ENCODE measurements at places on chromosomes 11 and 22.

GRCh38 chr11:134360050-134360835 lies 28.5 kb downstream of the GLB1L2 start:
- DNase-seq = peak; percentile 66

GRCh38 chr11:120835601-120836228 lies 188.2 kb upstream of the TBCEL start:
- no peak for DNase-seq

DNA sequence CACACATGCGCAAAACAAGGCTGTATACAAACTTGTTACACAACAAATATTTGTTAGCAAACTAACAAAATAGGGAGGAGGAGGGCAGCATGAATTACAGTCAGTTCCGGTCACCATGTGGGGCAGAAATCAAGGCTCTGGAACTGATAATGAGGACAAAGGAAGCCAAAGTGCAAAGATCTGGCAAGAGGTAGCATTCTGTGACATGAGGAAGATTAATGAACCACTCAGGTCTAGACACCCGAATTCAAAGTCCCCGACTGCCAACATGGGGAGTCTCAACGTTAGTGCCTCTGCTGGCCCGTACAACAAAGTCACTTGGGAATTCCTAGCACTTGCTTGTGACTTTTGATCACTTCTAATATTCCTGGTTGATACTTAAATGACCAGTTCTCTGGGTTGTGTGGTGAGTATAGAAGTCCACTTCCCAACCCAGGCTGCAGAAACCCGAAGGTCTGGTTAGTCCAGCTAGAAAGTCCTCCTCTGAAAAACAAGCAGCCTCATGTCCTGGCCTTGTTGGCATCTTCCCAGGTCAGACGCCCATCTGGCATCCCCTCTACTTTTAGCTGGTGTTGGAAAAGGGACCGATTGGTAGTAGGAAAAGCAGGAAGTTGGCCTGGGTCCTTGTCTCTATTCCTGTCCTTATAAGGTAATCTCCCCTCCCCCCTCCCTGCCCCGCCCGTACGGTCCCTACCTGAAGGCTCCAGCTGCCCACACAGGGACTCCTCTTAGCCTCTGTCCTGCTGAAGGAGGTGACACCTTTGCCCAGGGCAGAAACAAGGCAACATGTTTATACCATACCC lies 1.6 kb downstream of the SUN2 start:
- peak; percentile 48 for DNase-seq

- DNase-seq = peak; percentile 87
Observed at GRCh38 chr11:65290448-65291165, 24.1 kb upstream of the CDC42EP2 start.

GRCh38 chr11:94544646-94545263 lies 1.0 kb downstream of the FUT4 start:
- DNase-seq = no peak

GRCh38 chr11:34238966-34239365 lies 118.8 kb downstream of the ABTB2 start:
- no peak for DNase-seq

GRCh38 chr11:69930081-69931059 lies 111.2 kb upstream of the FGF3 start:
- DNase-seq = no peak

GRCh38 chr11:83132191-83132590 lies 24.7 kb upstream of the PCF11 start:
- DNase-seq = no peak

DNA sequence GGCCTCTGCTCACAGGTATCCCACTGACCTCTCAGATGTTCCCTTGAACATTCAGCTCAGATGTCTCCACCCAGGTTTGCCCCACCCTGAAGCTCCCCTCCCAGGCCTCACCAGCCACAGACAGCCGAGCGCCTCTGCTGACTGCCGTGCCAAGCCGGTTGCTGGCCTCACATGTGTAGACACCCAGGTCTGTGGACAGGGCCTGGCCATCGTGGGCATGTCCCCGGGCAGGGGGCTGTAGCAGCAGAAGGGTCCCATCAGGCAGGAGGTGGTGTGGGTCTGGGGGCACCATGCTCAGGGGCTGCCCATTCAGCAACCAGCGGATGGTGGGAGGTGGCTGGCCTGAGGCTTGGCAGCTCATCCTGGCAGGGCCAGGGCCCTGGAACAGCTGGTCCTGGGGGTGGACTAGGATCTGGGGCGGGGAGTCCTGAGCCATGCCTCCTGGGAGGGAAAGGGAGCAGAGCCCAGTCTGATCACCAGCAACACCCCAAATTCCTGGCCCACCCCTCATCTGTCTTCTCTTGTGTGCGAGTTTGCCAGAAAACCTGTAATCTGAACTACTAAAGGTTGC lies 759 bp downstream of the ROBO4 start:
- DNase-seq = no peak

- DNase-seq = no peak
Observed at GRCh38 chr22:37626144-37626543, 13.3 kb upstream of the SH3BP1 start.

DNA sequence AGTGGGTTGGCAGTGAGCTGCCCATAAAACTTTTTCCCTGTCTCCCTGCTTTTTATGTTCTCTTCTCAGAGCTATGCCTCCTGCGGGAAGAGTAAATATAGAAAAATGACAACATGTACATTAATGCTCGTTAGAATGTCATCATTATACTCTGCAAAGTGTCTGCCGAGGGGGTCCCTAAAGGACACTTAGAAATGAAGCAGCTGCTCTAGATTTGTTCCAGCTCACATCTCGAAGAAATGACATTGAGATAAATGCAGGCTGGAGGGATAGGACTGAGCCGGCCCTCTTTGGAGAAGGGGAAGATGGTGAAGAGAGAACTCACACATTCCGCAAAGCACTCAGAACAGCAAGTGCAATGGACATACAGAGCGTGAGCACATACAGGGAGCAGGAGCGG lies 240.0 kb downstream of the NXPE2 start:
- no peak for DNase-seq

DNA sequence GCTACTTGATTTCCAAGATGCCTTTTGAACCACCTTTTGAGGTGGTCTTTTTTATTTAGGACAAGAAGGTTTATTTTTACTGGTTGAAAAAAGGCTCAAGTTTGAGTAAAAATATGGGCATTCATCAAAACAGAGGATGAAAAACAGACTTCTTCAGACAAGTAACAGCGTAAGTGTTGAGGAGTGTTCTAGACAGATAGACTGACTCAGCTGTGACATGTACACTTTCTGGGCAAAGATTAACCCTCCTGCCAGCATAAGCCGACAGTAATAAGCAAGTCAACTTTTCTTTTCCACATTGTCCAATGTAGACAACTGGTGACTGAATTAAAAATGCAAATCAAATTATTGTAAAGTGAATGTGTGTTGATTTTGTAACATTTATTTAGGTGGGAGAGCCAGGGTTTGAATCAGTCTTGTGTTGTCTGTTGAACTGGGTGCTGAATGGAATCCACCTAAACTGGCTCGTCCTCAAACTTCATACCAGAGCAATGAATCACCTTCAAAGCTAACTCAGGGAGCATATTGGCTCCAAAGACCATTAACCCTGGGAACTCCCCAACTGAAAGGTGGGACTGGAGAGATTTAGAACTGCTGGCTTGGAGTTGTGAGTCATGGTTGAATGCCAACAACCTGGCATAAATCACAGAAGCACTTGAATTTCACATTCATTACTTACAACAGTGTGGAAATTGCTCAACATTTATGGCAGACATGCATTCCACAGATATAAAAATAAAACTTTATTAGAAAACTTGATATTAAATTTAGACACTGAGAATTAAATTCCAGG lies 377.0 kb downstream of the ETS1 start:
- DNase-seq = peak; percentile 98

DNA sequence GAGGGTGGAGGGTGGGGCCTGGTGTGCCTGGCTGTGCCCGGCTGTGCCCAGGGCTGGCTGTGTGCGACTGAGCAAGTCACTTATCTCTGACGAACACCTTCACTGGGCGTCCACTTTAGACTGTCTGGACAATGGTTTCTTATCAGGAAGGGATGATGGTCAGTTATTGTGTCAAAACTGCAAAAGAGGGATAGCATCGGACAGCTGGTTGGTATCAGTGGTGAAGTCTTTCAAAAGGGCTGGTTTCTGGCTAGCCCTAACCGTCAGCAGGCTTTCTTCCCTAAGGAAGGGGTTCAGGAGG lies 4.1 kb upstream of the MGAT3 start:
- DNase-seq = no peak

GRCh38 chr22:24942301-24942700 lies 4.2 kb downstream of the LHFPL7 start:
- DNase-seq = no peak

DNA sequence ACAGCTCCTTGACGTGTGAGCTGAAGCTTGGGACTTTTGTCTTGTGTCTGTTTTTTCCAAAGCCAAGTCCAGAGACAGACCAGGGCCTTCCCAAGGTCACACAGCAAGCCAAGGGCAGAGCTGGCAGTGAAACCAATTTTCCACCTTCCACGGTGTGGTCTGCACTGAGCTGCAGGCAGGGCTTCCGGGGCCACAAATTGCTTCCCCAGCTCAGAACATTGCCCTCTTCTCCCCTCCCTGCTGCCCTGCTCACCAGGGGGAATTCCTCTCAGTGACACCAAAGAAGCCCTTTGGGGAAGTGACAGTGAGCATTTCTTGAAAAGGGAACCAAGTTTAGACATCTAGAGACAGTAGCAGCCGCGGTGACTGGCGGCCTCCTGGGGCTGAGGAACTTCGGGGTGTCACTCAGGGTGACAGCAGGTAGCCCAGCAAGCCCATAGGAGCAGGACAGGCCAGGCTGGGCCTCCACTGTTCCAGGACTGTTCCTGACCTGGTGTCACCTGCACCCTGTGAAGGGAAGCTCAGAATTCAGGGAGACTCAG lies 9.2 kb downstream of the FXYD2 start:
- DNase-seq = no peak

DNA sequence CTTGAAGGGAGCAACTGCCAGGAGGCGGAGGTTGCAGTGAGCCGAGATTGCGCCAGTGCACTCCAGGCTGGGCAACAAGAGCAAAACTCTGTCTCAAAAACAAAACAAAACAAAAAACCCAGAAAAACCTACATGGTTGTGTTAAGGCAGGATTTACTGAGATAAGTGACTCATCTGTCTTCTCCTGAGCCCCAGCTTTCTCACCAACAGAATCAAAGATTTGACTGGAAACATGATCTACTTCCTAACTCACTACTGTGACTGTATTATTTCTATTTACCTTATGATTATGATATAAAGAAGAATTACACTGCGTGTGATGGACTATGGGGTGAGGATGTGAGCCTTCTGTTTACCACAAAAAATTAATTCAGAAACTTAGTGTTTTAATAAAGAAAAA lies 21.8 kb downstream of the FAM118B start:
- no peak for DNase-seq

GRCh38 chr22:46240073-46240472 lies 10.0 kb downstream of the CDPF1 start:
- no peak for DNase-seq

DNA sequence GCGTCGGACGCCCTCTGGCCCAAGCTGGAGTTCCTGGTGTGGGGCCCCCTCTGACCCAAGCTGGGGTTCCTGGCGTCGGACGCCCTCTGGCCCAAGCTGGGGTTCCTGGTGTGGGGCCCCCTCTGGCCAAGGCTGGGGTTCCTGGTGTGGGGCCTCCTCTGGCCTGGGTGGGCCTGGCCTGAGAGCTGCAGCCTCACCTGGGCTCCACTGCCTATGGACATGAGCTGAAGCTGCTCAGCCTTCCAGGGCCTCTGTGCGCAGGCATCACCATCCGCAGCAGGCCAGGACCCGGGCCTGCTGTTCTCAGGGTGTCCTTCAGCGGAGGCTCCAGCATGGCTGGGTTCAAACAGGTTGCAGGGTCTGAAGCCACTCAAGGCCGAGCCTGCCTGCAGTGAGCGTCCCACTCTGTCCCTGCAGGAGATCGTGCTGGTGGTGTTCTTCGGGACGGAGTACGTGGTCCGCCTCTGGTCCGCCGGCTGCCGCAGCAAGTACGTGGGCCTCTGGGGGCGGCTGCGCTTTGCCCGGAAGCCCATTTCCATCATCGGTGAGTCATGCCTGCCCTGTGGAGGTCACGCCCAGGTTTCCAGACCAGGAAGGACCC lies 125.5 kb downstream of the KCNQ1 start:
- DNase-seq = no peak

- DNase-seq = peak; percentile 49
Observed at GRCh38 chr11:20066013-20066782, 94.1 kb downstream of the DBX1 start.

GRCh38 chr11:121270001-121270678 lies 22.4 kb upstream of the SC5D start:
- no peak for DNase-seq

GRCh38 chr11:130246738-130247137 lies 68.0 kb downstream of the ZBTB44 start:
- no peak for DNase-seq

GRCh38 chr11:24502425-24502824 lies 5.6 kb downstream of the LUZP2 start:
- DNase-seq = no peak

DNA sequence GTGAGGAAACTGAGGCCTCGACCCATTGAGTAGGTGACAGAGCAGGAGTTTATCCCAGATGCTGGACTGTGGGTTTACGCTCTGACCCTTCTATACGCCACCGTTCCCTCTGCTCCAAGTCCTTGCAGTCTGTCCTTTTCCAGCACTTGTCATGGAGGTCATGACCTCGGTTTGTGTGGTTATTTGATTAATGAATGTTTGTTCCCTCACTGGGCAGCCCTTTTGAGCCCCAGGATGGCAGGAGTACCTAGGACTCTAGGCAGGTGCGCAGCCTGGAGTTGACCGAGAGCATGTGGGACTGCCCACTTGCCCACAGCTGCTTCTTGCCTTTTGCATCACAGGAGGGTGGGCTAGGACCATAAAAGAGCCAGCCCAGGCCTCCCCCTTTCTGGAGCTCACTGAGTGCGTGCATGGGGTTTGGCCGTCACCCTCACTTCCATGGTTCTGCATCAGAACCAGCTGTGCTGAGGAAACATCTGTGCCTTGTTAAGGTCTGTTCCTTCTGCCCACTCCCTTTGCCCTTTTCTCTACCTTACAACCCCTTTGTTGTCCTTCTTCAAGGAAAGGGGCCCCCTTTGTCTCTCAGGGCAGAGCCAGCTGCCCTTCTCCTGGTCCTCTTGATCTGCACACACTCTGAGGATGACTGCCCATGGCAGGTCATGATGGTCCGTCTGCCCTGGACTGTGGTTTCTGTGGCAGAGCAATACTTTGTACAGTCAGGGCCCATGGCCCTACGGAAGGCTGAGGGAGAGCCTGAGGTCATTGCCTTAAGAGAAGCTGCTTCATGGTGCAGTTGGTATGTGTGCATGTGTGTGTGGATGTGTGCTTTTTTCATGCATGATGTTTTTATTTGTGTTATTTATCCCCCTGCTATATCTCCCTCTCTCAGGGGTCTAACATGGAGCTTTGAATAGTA lies 38.2 kb downstream of the BMAL1 start:
- no peak for DNase-seq

GRCh38 chr11:79098146-79098545 lies 342.7 kb downstream of the TENM4 start:
- DNase-seq = no peak

DNA sequence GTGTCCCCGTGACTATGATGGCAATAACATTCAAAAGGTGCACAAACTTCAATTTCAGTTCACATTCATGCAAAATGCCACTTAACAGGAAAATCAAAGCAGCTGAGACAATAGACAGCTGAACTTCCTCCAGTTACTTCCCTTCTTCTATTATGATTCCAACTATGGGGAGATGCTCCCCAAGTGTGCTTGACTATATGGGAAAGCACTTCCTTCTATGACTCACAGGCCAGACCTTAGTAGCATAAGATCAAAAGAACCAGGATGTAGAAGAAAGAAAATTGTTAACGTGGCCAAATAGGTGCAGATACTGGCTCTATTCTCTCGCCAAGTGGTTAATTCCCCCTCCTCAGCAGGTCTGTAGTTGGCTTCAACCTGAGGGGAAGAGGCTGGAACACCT lies 7.8 kb upstream of the FAT3 start:
- DNase-seq = no peak

- no peak for DNase-seq
Observed at GRCh38 chr11:35103366-35104208, 35.4 kb upstream of the CD44 start.

GRCh38 chr22:35306350-35306967 lies 6.8 kb downstream of the TOM1 start:
- peak; percentile 87 for DNase-seq
